ENCODE measurements at places on chromosomes 1 and 21. TPM values are rescaled to one million over a fixed set of nuclear protein-coding genes. Genes with fewer than 3 reads are reported as not detected.

The DMBX1 gene
- total RNA-seq: 0.76 TPM

The TTC24 gene
- total RNA-seq: not detected

The CFAP45 gene
- 0.51 TPM for total RNA-seq

The AADACL3 gene
- not detected for total RNA-seq

The CLIC6 gene
- 0.04 TPM for total RNA-seq

The PGLYRP3 gene
- not detected for total RNA-seq

The C1orf226 gene
- 0.90 TPM for total RNA-seq

The RGS7 gene
- total RNA-seq: 0.07 TPM

The CD1B gene
- not detected for total RNA-seq

The PDZK1IP1 gene
- 7.7 TPM for total RNA-seq

The IGSF3 gene
- total RNA-seq: 17.9 TPM

The SLC37A1 gene
- total RNA-seq: 5.7 TPM

The CD55 gene
- 131 TPM for total RNA-seq

The PLEKHM2 gene
- 30.4 TPM for total RNA-seq

The GNG12 gene
- 60.9 TPM for total RNA-seq

The KCNT2 gene
- not detected for total RNA-seq

The CENPS gene
- 28.1 TPM for total RNA-seq

The PRR9 gene
- total RNA-seq: not detected

The CELA3B gene
- not detected for total RNA-seq

The EDARADD gene
- total RNA-seq: 2.9 TPM

The YBEY gene
- total RNA-seq: 26.7 TPM

The DENND2C gene
- total RNA-seq: 0.47 TPM

The ANGPTL7 gene
- not detected for total RNA-seq

The KCNJ10 gene
- total RNA-seq: not detected

The RUNX1 gene
- total RNA-seq: 10.1 TPM

The TEDDM1 gene
- not detected for total RNA-seq

The MTARC2 gene
- 11.5 TPM for total RNA-seq

The DENND2D gene
- 1.1 TPM for total RNA-seq

The CR1 gene
- total RNA-seq: not detected

The RAB7B gene
- total RNA-seq: 2.0 TPM

The SLC30A10 gene
- 0.05 TPM for total RNA-seq

The CATSPER4 gene
- total RNA-seq: not detected

The ZNF648 gene
- total RNA-seq: not detected

The SLAMF7 gene
- total RNA-seq: 1.8 TPM

The CRNN gene
- total RNA-seq: not detected

The CHIA gene
- not detected for total RNA-seq

The SPRR4 gene
- not detected for total RNA-seq

The COL11A1 gene
- 3.2 TPM for total RNA-seq

The LCE1C gene
- total RNA-seq: not detected

The DLGAP3 gene
- total RNA-seq: 0.27 TPM
